Adrenal gland (tissue), 19 donors: ENCODE measurements at places on chromosomes 16 and 17. TPM values are rescaled to one million over a fixed set of nuclear protein-coding genes. Genes with fewer than 3 reads are reported as not detected.

Gene AANAT
- not detected for total RNA-seq

Gene METRNL
- total RNA-seq: 27.4 TPM

Gene SNAI3
- 1.7 TPM for total RNA-seq

Gene IL21R
- total RNA-seq: 0.42 TPM

Gene GAS2L2
- total RNA-seq: 0.06 TPM

Gene PSMB3
- total RNA-seq: 236 TPM

DNA sequence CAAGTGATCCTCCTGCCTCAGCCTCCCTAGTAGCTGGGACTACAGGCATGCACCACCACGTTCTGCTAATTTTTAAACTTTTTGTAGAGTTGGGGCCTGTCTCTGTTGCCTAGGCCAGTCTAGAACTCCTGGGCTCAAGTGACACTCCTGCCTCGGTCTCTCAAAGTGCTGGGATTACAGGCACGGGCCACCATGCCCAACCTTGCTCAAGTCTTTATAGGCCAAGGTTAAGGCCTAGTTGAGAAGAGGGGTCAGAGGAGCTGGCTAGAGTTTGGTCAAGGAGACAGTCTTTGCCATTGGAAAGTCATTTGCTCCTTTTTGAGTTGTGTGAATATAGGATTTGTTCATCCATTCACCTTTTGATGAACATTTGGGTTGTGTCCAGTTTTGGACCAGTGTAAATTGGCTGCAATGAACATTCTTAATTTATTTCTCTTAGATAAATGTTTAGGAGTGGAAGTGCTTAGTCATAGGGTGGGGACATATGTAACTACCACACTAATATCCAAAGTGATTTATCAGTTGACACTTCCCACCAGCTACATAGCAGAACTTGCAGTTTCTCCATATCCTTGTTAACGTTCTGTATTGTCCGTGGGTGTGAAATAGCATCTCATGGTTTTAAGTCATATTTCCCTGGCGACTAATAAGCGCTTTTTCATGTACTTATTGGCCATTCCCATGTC lies 30.7 kb upstream of the ARHGAP17 start:
- no peaks in the 10 kb centered on the region for H3K27me3 ChIP-seq
- H3K4me1 ChIP-seq: peaks cover 14% of the 10 kb centered on the region
- H3K27ac ChIP-seq: no peak overlapping the region
- H3K36me3 ChIP-seq: no peaks in the 10 kb centered on the region
- no peak for DNase-seq

DNA sequence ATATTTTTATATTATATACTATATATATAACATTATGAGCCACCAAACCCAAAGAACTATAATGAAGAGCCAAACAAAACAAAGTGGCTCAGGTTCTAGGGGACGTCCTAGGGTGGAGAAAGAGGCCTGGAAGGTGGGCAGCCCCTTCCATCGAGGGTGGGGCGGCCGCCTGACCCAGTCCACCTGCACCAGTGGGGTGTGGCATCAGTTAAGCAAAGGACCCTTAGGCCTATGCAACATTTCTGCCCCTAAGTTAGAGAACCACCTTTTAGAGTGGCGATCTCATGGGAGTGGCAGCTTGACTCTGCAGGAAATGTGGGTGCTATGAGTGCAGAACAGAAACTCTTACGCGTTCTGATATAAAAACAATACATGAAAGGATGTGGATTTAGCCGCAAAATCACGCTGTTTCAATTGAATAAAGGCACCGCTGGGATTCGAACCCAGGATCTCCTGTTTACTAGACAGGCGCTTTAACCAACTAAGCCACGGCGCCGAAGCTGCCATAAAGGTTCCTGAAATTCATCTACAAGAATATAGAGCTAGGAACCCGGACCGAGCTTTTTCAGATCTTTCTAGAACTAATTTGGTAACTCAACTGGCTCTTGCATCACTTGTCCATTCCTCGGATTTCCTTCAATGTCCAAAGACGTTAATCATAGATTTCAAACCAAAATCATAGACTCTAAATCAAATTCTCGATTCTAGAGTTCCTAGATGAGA lies 15.6 kb upstream of the AURKB start:
- peak overlapping the region; percentile 85 for H3K27ac ChIP-seq
- peak overlapping the region; percentile 38 for H3K4me3 ChIP-seq
- peaks cover 13% of the 10 kb centered on the region for H3K4me1 ChIP-seq

GRCh38 chr17:36600936-36601302 lies 464 bp upstream of the MRM1 start:
- no peaks in the 10 kb centered on the region for H3K36me3 ChIP-seq
- H3K4me3 ChIP-seq: no peak overlapping the region
- DNase-seq: no peak
- peaks cover 12% of the 10 kb centered on the region for H3K4me1 ChIP-seq

DNA sequence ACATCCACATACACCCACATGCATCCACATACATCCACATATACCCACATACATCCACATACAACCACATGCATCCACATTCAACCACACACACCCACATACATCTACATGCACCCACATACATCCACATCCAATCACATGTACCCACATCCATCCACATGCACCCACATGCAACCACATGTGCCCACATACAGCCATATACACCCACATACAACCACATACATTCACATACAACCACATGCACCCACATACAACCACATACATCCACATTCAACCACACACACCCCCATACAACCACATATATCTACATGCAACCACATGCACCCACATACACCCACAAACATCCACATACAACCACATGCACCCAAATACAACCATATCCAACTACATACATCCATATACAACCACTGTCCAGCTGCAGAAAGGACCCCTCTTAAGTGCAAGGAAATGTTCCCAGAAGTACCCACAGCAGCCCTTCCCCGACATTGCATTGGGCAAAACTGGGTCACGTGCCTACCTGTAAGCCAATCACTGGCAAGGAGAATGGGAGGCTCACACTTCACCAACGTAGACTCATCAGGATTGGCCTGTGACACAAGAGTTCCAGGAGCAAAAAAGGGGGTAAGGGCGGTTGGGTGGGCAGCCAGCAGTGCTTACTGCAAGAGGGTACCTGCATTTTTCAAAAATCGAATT lies 18.1 kb downstream of the CALB2 start:
- no peak overlapping the region for H3K4me3 ChIP-seq
- H3K27me3 ChIP-seq: no peaks in the 10 kb centered on the region
- H3K36me3 ChIP-seq: no peaks in the 10 kb centered on the region
- H3K4me1 ChIP-seq: no peaks in the 10 kb centered on the region
- DNase-seq: no peak

- H3K4me1 ChIP-seq: peaks cover 41% of the 10 kb centered on the region
- peak within 1 kb of the TSS; percentile 48 for H3K4me3 ChIP-seq
- H3K36me3 ChIP-seq: no peaks in the 10 kb centered on the region
- no peaks in the 10 kb centered on the region for H3K27me3 ChIP-seq
- no peak within 1 kb of the TSS for H3K27ac ChIP-seq
- no peak for DNase-seq
Observed at GRCh38 chr16:88453217-88453531, at the start of gene ZFPM1. ZFPM1 (plus strand) TSS chr16:88453280; CDS start chr16:88453639, 359 bp downstream.

GRCh38 chr16:17963185-17963836 lies 373.2 kb downstream of the NPIPA8 start:
- no peak overlapping the region for H3K4me3 ChIP-seq
- DNase-seq: no peak
- H3K27me3 ChIP-seq: no peaks in the 10 kb centered on the region
- H3K36me3 ChIP-seq: no peaks in the 10 kb centered on the region
- H3K27ac ChIP-seq: no peak overlapping the region

DNA sequence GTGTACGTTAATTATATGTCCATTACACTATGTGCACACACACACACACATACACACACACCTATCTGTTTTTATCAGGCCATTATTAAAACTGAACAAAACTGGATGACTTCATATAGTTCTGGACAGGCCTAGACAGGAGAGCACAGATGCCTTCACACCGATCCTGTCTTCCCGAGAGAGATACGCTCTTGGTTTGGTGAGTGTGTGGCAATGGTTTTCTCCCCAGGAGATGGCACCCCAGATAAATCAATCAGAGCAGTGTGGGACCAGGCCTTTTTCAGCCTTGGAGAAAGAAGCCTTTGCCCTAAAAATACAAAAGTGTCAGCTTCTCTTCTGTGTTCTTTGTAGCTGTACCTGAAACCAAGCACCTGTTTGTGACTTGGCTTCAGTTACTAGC lies 83.7 kb downstream of the CPPED1 start:
- no peak for DNase-seq
- no peak overlapping the region for H3K4me3 ChIP-seq
- no peaks in the 10 kb centered on the region for H3K4me1 ChIP-seq
- H3K27ac ChIP-seq: no peak overlapping the region
- no peaks in the 10 kb centered on the region for H3K36me3 ChIP-seq

- DNase-seq: no peak
- H3K4me3 ChIP-seq: no peak overlapping the region
- H3K4me1 ChIP-seq: peaks cover 3% of the 10 kb centered on the region
- H3K36me3 ChIP-seq: no peaks in the 10 kb centered on the region
- H3K27ac ChIP-seq: no peak overlapping the region
Observed at GRCh38 chr17:74785096-74785980, 9.2 kb upstream of the NAT9 start.

- no peak overlapping the region for H3K27ac ChIP-seq
- no peaks in the 10 kb centered on the region for H3K27me3 ChIP-seq
- H3K4me3 ChIP-seq: no peak overlapping the region
- DNase-seq: no peak
- H3K4me1 ChIP-seq: peaks cover 40% of the 10 kb centered on the region
- no peaks in the 10 kb centered on the region for H3K36me3 ChIP-seq
Observed at GRCh38 chr17:80264205-80265075, 3.8 kb downstream of the RNF213 start.

DNA sequence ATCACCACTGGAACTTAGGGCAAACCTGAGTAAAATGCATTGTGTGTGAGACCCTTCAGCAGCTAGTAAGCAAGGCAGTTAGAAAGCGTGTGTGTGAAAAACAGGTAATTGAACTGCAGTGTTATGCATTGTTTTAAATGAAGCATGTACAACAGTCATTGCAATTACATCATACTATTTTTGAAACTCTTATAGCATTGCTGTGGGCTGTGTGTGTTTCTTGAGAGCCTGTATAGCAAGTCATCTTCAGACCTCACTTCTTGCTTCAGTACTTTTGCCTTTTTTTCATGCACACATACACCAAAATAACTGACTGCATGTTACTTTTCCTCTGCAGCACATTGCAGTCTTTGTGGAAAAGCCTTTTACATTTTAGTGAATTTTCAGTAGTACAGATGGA lies 19.2 kb downstream of the PTRH2 start:
- H3K27ac ChIP-seq: no peak overlapping the region
- H3K4me3 ChIP-seq: no peak overlapping the region
- no peaks in the 10 kb centered on the region for H3K36me3 ChIP-seq
- H3K27me3 ChIP-seq: no peaks in the 10 kb centered on the region
- no peaks in the 10 kb centered on the region for H3K4me1 ChIP-seq

DNA sequence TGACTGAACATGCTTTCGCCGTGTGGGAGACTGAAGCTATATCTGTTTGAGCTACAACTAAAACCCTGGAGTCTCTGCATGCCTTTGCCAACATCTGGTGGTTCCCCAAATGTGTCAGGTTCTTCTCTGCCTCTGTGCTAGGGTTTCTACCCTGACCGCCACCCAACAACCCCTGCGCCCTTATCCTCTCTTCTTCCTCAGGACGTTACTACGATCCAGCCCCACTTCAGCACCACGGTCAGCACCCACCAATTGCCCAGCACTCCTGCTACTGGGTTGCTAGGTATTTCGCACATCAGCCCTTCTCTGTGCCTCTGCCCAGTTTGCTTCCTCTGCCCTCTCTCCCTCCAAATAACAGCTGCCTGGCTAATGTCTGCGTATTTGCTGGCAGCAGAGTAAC lies 106.3 kb upstream of the HSBP1 start:
- H3K4me3 ChIP-seq: no peak overlapping the region
- H3K27ac ChIP-seq: no peak overlapping the region
- peak; percentile 53 for DNase-seq
- no peaks in the 10 kb centered on the region for H3K36me3 ChIP-seq
- H3K4me1 ChIP-seq: no peaks in the 10 kb centered on the region
- no peaks in the 10 kb centered on the region for H3K27me3 ChIP-seq

GRCh38 chr16:67942200-67942509 lies 1.8 kb downstream of the LCAT start:
- no peak overlapping the region for H3K27ac ChIP-seq
- H3K36me3 ChIP-seq: peaks cover 43% of the 10 kb centered on the region
- H3K4me1 ChIP-seq: peaks cover 23% of the 10 kb centered on the region
- no peak overlapping the region for H3K4me3 ChIP-seq

GRCh38 chr16:82603784-82604411 lies 22.9 kb upstream of the CDH13 start:
- no peak overlapping the region for H3K4me3 ChIP-seq
- H3K36me3 ChIP-seq: no peaks in the 10 kb centered on the region
- H3K27me3 ChIP-seq: no peaks in the 10 kb centered on the region
- DNase-seq: peak; percentile 16

DNA sequence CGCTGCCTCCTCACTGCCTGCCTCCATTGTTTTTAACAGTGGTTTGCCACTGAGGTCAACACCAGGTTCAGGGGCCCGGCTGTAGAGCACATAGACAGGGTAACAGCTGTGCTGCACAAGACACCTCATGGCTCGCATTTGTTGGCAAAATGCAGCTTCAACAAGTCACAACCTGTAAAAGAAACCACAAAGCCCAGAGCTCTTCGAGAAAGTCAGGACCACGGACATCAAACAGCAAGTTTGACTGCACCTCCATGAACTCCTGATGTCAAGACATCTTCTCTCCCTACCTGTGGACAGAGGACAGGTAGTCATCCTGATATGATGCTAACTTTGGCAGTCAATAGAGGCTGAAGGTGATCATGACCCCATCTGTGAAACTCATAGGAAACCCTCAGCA lies 142.4 kb upstream of the SOX9 start:
- no peaks in the 10 kb centered on the region for H3K4me1 ChIP-seq
- no peaks in the 10 kb centered on the region for H3K27me3 ChIP-seq
- H3K27ac ChIP-seq: no peak overlapping the region
- DNase-seq: no peak
- H3K4me3 ChIP-seq: no peak overlapping the region

DNA sequence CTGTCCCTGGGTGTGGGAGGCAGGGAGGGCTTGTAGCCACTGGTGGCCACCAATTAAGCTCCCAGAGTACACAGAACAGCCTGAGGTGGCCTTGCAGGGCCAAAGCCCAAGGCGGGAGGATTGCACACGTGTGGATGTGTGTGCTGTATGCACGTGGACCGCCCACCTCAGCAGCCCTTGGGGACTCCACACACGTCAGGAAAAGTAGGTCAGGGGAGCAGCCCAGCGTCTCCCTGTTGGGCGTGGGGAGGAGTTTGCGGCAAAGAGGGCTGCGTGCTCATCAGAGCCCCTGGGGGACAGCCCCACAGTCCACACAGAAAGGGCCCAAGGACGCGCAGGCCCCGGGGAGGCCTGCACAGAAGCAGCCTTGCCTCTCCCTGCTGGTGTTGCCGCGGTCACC lies 19.6 kb downstream of the SBK1 start:
- no peaks in the 10 kb centered on the region for H3K36me3 ChIP-seq
- no peaks in the 10 kb centered on the region for H3K27me3 ChIP-seq
- H3K27ac ChIP-seq: no peak overlapping the region
- no peak for DNase-seq
